ENCODE measurements at places on chromosomes 4 and X. TPM values are rescaled to one million over a fixed set of nuclear protein-coding genes. Genes with fewer than 3 reads are reported as not detected.
A peak's percentile ranks its signal among the peaks of the same experiment; 100 is the strongest.

- no peak overlapping the region for H3K4me3 ChIP-seq
- no peaks in the 10 kb centered on the region for H3K36me3 ChIP-seq
- DNase-seq: no peak
- peaks cover 37% of the 10 kb centered on the region for H3K4me1 ChIP-seq
Measured at GRCh38 chr4:139559089-139559479, 3.1 kb upstream of the SETD7 start.

GRCh38 chr4:174713821-174714220 is 115.2 kb downstream of the GLRA3 start:
- DNase-seq: no peak
- no peak overlapping the region for H3K4me3 ChIP-seq
- H3K36me3 ChIP-seq: no peaks in the 10 kb centered on the region
- H3K27me3 ChIP-seq: no peaks in the 10 kb centered on the region
- no peak overlapping the region for H3K27ac ChIP-seq

DNA sequence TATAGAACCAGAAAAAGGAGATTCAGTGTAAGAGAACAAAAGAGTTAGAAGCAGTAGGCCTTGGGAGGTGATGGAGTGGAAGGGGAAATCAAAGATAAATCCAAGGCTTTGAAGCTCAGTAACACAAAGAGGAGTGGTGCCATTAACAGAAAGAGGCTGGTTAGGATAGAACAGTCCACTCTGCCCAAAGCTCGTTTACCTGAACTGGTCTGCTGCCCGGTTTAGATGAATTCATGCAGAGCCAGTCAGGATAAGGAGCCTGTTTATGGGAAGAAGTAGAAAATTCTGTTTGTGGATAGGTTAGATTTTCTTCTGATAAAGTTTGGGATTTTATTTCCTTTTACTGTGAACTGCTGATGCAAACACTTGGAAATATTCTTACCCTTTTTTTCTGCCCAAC is 80.6 kb downstream of the HMGB2 start:
- no peaks in the 10 kb centered on the region for H3K4me1 ChIP-seq
- no peak overlapping the region for H3K4me3 ChIP-seq
- peaks cover 4% of the 10 kb centered on the region for H3K36me3 ChIP-seq
- no peaks in the 10 kb centered on the region for H3K27me3 ChIP-seq

GRCh38 chr4:177323416-177323815 is 13.7 kb downstream of the NEIL3 start:
- H3K27ac ChIP-seq: no peak overlapping the region
- H3K36me3 ChIP-seq: no peaks in the 10 kb centered on the region
- no peak for DNase-seq
- no peaks in the 10 kb centered on the region for H3K27me3 ChIP-seq
- no peak overlapping the region for H3K4me3 ChIP-seq

GRCh38 chr4:143346206-143346605 is 9.5 kb downstream of the GAB1 start:
- no peak for DNase-seq
- H3K27me3 ChIP-seq: no peaks in the 10 kb centered on the region
- no peaks in the 10 kb centered on the region for H3K4me1 ChIP-seq
- no peaks in the 10 kb centered on the region for H3K36me3 ChIP-seq
- H3K27ac ChIP-seq: no peak overlapping the region
- H3K4me3 ChIP-seq: no peak overlapping the region

GRCh38 chr4:15695240-15695699 is 7.6 kb upstream of the BST1 start:
- H3K4me3 ChIP-seq: no peak overlapping the region
- no peaks in the 10 kb centered on the region for H3K36me3 ChIP-seq
- no peak for DNase-seq
- no peaks in the 10 kb centered on the region for H3K27me3 ChIP-seq

DNA sequence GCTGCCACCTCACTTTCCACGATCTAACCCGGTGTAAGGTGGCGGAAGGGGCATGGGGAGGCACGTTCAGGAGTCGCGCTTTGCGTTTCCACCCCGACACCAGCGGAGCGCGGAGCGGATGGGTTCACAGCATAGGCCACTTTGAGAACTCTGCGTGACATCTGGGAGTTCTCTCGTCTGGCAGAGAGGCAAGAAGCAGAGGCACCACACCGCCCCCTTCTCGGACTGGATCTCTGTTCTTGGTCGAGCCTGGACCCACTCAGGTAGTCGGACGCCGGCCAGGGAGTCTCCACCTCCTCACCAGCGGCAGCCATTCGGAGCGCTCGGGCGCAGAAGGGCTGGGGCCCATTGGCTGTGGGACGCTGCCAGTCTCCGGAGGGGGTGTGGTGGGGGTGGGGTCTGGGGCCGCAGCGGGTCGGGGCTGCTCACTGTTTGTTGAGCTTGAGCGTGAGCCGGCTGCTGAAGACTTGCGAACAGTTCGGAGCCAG is at the start of gene DACH2:
Gene DACH2 (plus strand): TSS at position 428 of the 488 bp plus-strand sequence.
- H3K27me3 ChIP-seq: peaks cover 8% of the 10 kb centered on the region
- H3K4me1 ChIP-seq: no peaks in the 10 kb centered on the region
- no peaks in the 10 kb centered on the region for H3K36me3 ChIP-seq
- H3K27ac ChIP-seq: no peak within 1 kb of the TSS
- DNase-seq: peak; percentile 68
- H3K4me3 ChIP-seq: peak within 1 kb of the TSS; percentile 57

GRCh38 chr4:92231511-92231910 is 72.3 kb upstream of the GRID2 start:
- H3K36me3 ChIP-seq: no peaks in the 10 kb centered on the region
- H3K27me3 ChIP-seq: no peaks in the 10 kb centered on the region
- no peaks in the 10 kb centered on the region for H3K4me1 ChIP-seq
- H3K27ac ChIP-seq: no peak overlapping the region
- no peak for DNase-seq
- no peak overlapping the region for H3K4me3 ChIP-seq

GRCh38 chr4:108030332-108030731 is 40.6 kb downstream of the HADH start:
- H3K4me3 ChIP-seq: no peak overlapping the region
- no peaks in the 10 kb centered on the region for H3K27me3 ChIP-seq
- H3K4me1 ChIP-seq: no peaks in the 10 kb centered on the region
- peaks cover 45% of the 10 kb centered on the region for H3K36me3 ChIP-seq
- H3K27ac ChIP-seq: no peak overlapping the region
- DNase-seq: peak; percentile 18

- DNase-seq: no peak
- no peaks in the 10 kb centered on the region for H3K36me3 ChIP-seq
- H3K27me3 ChIP-seq: peaks cover 18% of the 10 kb centered on the region
- H3K27ac ChIP-seq: no peak overlapping the region
- no peak overlapping the region for H3K4me3 ChIP-seq
Measured at GRCh38 chr4:5869966-5870619, 22.8 kb downstream of the CRMP1 start.

DNA sequence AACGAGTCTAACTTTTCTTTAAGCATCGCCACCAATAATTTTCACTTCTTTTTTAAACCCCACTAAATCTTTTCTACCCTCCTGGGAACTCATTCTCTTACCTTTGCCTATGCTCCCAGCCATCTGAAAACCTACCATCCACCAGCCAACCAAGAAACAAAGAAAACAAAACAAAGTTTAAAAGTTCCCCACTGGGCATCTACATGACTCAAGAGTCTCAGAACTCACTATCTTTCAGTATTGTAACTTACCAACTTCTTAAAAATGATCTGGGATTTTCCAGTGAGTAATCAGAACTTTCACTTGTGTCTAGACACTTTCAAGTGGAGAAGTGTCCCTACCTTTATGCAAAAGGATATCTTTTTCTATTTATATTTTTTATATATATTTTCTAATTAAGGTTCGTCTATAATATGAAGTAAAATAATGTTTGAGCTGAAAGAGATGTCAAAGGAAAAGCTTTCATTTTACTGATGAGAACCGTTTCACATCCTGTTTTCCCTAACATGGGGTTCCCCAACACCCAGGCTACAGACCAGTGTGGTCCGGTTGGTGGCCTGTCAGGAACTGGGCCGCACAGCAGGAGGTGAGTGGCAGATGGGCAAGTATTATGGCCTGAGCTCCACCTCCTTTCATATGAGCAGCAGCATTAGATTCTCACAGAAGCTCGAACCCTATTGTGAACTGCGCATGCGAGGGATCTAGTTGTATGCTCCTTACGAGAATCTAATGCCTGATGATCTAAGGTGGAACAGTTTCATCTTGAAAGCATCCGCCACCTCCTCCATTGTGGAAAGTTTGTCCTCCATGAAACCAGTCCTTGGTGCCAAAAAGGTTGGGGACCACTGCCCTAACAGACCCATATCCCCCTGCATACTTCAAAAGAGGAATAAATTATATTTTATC is 9.8 kb upstream of the TIGD2 start:
- H3K4me3 ChIP-seq: no peak overlapping the region
- H3K27me3 ChIP-seq: no peaks in the 10 kb centered on the region
- peak; percentile 46 for DNase-seq
- H3K27ac ChIP-seq: no peak overlapping the region
- H3K36me3 ChIP-seq: no peaks in the 10 kb centered on the region
- H3K4me1 ChIP-seq: peaks cover 8% of the 10 kb centered on the region

DNA sequence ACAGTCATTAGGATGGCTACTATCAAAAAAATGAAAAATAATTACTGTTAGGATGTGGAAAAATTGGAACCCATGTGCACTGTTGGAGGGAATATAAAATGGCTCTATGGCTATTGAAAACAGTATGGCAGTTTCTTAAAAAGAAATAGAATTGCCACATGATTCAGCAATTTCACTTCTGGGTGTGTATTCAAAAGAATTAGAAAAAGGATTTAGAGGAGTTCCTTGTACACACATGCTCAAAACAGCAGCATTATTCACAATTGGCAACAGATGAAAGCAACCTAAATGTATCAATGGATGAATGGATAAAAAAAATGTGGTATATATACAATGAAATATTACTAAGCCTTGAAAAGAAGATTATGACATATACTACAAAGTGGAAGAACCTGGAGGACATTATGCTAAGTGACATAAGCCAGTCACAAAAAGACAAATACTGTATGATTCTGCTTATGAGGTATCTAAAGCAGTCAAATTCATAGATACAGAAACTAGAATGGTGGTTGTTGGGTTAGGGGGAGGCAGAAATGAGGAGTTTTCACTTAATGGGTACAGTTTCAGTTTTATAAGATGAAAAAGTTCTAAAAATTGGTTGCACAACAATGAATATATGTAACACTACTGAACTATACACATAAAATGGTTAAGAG is 123.2 kb downstream of the ELOVL6 start:
- no peak overlapping the region for H3K4me3 ChIP-seq
- no peaks in the 10 kb centered on the region for H3K4me1 ChIP-seq
- no peak overlapping the region for H3K27ac ChIP-seq
- no peaks in the 10 kb centered on the region for H3K36me3 ChIP-seq
- no peaks in the 10 kb centered on the region for H3K27me3 ChIP-seq

DNA sequence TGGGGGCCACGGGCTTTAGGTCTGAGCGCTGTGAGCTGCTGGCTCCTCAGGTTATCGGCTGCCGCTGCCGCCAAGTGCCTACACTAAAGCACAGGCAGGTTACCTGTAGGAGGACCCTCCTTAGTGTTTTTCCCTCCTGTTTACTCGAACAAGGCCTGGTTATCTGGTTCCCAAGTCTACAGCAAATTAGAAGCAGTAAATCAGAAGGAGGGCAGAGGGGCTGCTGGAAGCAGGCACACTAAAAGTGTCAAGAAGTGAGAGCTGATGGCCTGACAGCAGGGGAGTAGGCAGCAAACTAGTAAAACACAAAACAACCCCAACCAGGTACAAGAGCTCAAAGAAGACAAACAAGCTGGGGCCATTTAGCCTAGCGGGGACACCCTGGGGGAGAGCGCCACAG is 125.0 kb upstream of the PJA1 start:
- H3K4me1 ChIP-seq: peaks cover 9% of the 10 kb centered on the region
- DNase-seq: no peak
- H3K36me3 ChIP-seq: no peaks in the 10 kb centered on the region
- no peak overlapping the region for H3K4me3 ChIP-seq

DNA sequence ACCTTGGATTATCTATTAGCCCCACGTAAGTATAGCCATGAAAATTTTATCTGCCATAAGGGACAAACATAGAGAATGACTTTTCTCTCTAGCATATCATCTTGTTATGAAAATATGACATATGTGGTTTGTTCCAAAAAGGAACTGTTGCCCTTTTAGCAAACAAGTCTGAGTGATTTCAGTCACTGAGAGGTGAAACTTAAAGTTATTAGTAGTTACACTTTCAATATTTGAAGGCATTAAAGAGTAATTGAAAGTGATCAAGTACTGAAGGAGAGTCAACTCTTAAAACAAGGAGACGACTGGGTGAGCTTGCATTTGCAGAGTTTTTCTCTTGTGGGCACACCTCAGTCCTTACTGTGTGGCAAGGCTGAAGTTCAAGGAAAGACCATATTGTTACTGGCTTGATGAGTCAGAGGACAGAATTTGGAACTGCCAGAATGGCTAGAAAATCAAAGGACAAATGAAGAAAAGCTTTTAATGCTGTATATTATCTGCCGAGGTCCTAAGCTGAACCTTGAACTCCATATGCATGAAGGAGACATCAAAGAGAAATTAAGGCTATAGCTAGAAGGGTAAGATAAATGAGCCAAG is 205.1 kb upstream of the EMCN start:
- DNase-seq: no peak
- no peaks in the 10 kb centered on the region for H3K4me1 ChIP-seq
- no peak overlapping the region for H3K4me3 ChIP-seq
- no peak overlapping the region for H3K27ac ChIP-seq
- H3K36me3 ChIP-seq: no peaks in the 10 kb centered on the region
- no peaks in the 10 kb centered on the region for H3K27me3 ChIP-seq

DNA sequence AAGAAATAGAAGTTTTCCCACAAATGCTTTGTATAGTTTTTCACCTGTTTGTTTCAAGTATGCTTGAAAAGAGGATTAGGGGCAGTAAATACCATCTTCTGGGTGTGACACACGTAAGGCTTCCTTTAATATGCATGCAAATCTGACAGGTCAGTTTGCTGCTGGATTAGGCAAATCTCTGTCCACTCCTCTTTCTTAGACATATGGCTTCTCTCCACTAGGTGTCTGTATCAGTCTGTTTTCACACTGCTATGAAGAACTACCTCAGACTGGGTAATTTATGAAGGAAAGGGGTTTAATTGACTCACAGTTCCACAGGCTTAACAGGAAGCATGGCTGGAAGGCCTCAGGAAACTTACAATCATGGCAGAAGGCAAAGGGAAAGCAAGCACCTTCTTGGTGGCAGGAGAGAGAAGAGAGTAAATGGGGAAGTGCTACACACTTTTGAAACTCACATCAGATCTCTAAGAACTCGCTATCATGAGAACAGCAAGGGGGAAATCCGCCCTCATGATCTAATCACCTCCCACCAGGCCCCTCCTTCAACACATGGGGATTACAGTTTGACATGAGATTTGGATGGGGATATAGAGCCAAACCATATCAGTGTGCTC is 66.9 kb downstream of the TAB3 start:
- H3K4me1 ChIP-seq: peaks cover 11% of the 10 kb centered on the region
- H3K27me3 ChIP-seq: no peaks in the 10 kb centered on the region
- H3K4me3 ChIP-seq: no peak overlapping the region
- peak; percentile 68 for DNase-seq
- H3K27ac ChIP-seq: peak overlapping the region; percentile 41

- H3K4me1 ChIP-seq: no peaks in the 10 kb centered on the region
- H3K27me3 ChIP-seq: no peaks in the 10 kb centered on the region
- H3K4me3 ChIP-seq: no peak overlapping the region
- no peak for DNase-seq
- no peak overlapping the region for H3K27ac ChIP-seq
Measured at GRCh38 chr4:161799710-161800109, 364.1 kb downstream of the FSTL5 start.

- no peaks in the 10 kb centered on the region for H3K4me1 ChIP-seq
- H3K36me3 ChIP-seq: no peaks in the 10 kb centered on the region
- H3K4me3 ChIP-seq: no peak overlapping the region
- no peaks in the 10 kb centered on the region for H3K27me3 ChIP-seq
- no peak for DNase-seq
- no peak overlapping the region for H3K27ac ChIP-seq
Measured at GRCh38 chr4:78204176-78204575, 147.1 kb downstream of the FRAS1 start.

The PDS5A gene
- 116 TPM for total RNA-seq

The EGFL6 gene
- total RNA-seq: not detected

The CORIN gene
- total RNA-seq: 0.25 TPM

The PNCK gene
- total RNA-seq: not detected

The UGT2A1 gene
- total RNA-seq: not detected

The MAGEB5 gene
- total RNA-seq: not detected

Data from B cell (primary cell).